ENCODE measurements at places on chromosomes 3 and 15.
A peak's percentile ranks its signal among the peaks of the same experiment; 100 is the strongest.

GRCh38 chr15:41949401-41950126, 22.8 kb downstream of the EHD4 start:
- DNase-seq, result no peak

- no peak for DNase-seq
These were observed 50.9 kb downstream of the LSAMP start for GRCh38 chr3:116394365-116394764.

GRCh38 chr3:109803274-109803673, 465.9 kb upstream of the DPPA4 start:
- DNase-seq, result no peak

DNA sequence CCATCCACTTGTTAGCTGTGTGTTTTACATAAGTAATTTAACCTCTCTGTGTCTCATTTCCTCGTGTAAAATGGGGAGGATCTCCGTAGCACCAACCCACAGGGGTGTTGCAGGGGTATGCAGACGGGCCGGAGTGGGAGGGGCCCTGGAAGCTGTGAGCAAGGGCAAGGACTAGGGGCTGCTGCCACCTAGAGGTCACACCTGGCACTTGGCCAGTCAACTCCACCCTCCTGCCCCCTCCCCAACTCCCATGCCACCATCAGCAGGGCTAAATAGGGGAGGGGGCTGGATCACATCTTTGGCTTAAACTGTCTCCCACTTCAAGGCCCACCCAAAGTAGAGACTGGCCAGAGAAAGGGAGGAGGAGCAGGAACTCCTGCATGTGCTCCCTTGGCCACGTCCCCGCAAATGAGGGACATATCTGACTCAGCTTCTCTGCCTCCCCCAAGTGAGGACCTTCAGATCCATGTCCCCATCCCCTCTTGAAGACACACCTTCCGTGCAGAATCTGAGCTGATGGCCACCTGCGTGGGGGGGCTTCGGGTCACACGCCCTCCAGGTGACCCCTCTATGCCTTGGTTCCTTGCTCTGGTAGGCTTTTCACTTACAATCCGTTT, 2.6 kb downstream of the CCDC9B start:
- peak; percentile 65 for DNase-seq

- DNase-seq, result no peak
These were observed 37.0 kb upstream of the CASR start for GRCh38 chr3:122146466-122146865.

- DNase-seq, result no peak
These were observed 659.0 kb downstream of the NTRK3 start for GRCh38 chr15:87597346-87598052.

GRCh38 chr15:94122516-94122915, 108.8 kb upstream of the MCTP2 start:
- no peak for DNase-seq
